A549 treated with Mapracorat at 1 μM for 4 hours (cell line): ENCODE measurements at places on chromosomes 12 and 14. TPM values are rescaled to one million over a fixed set of nuclear protein-coding genes. Genes with fewer than 3 reads are reported as not detected.

LRP1-AS gene
- not detected in 5 replicates for total RNA-seq

GXYLT1 gene
- 10.7 to 14.8 TPM (median 13.7 TPM) in 5 replicates for total RNA-seq

SIX4 gene
- total RNA-seq: 1.2 to 3.6 TPM (median 2.5 TPM) in 5 replicates

CLBA1 gene
- 13.9 to 17.3 TPM (median 16.7 TPM) in 5 replicates for total RNA-seq

C1S gene
- total RNA-seq: 38.3 to 56.5 TPM (median 44.5 TPM) in 5 replicates

CLEC2A gene
- not detected in 5 replicates for total RNA-seq

GPR132 gene
- 0.40 to 0.70 TPM (median 0.56 TPM) in 5 replicates for total RNA-seq

LRP6 gene
- total RNA-seq: 11.2 to 22.9 TPM (median 16.2 TPM) in 5 replicates

TAS2R30 gene
- total RNA-seq: not detected in 5 replicates

CLEC4A gene
- total RNA-seq: 0.31 to 0.44 TPM in 2 of 5 replicates, not detected in the others

SYCP3 gene
- total RNA-seq: not detected in 5 replicates

EIF2S3B gene
- 0.52 to 0.93 TPM (median 0.74 TPM) in 5 replicates for total RNA-seq

KRT6C gene
- not detected in 5 replicates for total RNA-seq

SCFD1 gene
- 34.5 to 42.8 TPM (median 39.4 TPM) in 5 replicates for total RNA-seq

STK38L gene
- total RNA-seq: 8.4 to 14.6 TPM (median 11.3 TPM) in 5 replicates

KLHDC1 gene
- total RNA-seq: 0.24 to 0.49 TPM (median 0.28 TPM) in 5 replicates

DHH gene
- total RNA-seq: not detected in 5 replicates

CACNA2D4 gene
- not detected in 5 replicates for total RNA-seq

FLVCR2 gene
- 9.2 to 11.9 TPM (median 10.8 TPM) in 5 replicates for total RNA-seq

LAG3 gene
- total RNA-seq: 0.89 to 2.3 TPM (median 1.4 TPM) in 5 replicates

GPX2 gene
- total RNA-seq: 187 to 289 TPM (median 202 TPM) in 5 replicates

KRT82 gene
- not detected in 5 replicates for total RNA-seq

RGS6 gene
- total RNA-seq: not detected in 5 replicates

CCDC92 gene
- 20.4 to 27.7 TPM (median 23.5 TPM) in 5 replicates for total RNA-seq

CYP27B1 gene
- 1.5 to 2.8 TPM (median 1.7 TPM) in 5 replicates for total RNA-seq

CLEC9A gene
- total RNA-seq: not detected in 5 replicates

KRT6A gene
- 8.1 to 10.8 TPM (median 8.4 TPM) in 5 replicates for total RNA-seq

MANSC4 gene
- not detected in 5 replicates for total RNA-seq

FBLN5 gene
- 4.7 to 6.2 TPM (median 5.7 TPM) in 5 replicates for total RNA-seq

FOXN3 gene
- 3.2 to 6.0 TPM (median 4.8 TPM) in 5 replicates for total RNA-seq

CMA1 gene
- total RNA-seq: not detected in 5 replicates

SERPINA1 gene
- 0.80 to 1.8 TPM (median 1.1 TPM) in 5 replicates for total RNA-seq

GPRC5A gene
- total RNA-seq: 222 to 371 TPM (median 313 TPM) in 5 replicates

SLC41A2 gene
- total RNA-seq: 16.1 to 23.4 TPM (median 20.8 TPM) in 5 replicates

MYBPC1 gene
- not detected in 5 replicates for total RNA-seq

GCH1 gene
- total RNA-seq: 3.2 to 4.7 TPM (median 4.2 TPM) in 5 replicates

SERPINA6 gene
- total RNA-seq: 0.81 to 1.6 TPM (median 0.88 TPM) in 5 replicates
